ENCODE measurements at places on chromosomes 16 and 17. TPM values are rescaled to one million over a fixed set of nuclear protein-coding genes. Genes with fewer than 3 reads are reported as not detected.

- peaks cover 69% of the 10 kb centered on the region for H3K36me3 ChIP-seq
- no peak overlapping the region for H3K4me3 ChIP-seq
- H3K27ac ChIP-seq = no peak overlapping the region
Measured at GRCh38 chr17:740240-741017, 8.0 kb downstream of the TLCD3A start.

DNA sequence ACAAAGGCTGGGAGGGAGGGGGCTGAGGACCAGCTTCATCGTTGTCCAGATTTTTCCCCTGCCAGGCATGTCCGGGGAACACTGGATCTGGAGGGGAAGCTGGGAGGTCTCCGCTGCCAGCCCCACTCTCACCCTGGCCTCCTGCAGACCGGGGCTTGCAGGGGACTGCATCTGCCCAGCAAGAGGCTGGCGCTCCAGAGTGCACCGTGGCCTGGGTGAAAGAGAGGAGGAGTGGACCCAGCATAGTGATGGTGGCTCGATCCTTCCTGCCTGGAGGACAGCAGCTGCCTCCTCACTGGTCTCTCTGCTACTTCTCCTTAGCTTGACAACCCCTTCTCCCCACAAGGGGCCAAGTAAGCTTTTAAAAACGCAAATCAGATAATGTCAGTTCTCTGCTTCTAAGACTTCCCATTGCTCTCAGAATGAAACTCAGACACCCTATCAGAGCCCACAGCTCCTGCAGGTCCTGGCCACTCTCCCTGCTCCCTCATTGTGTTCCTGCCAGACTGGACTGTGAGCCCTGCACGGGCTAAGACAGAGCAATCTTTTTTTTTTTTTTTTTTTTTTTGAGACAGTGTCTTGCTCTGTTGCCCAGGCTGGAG, 15.0 kb downstream of the CPNE2 start:
- H3K4me1 ChIP-seq = peaks cover 39% of the 10 kb centered on the region
- H3K27ac ChIP-seq = no peak overlapping the region
- no peak for DNase-seq
- no peaks in the 10 kb centered on the region for H3K27me3 ChIP-seq
- no peaks in the 10 kb centered on the region for H3K36me3 ChIP-seq

DNA sequence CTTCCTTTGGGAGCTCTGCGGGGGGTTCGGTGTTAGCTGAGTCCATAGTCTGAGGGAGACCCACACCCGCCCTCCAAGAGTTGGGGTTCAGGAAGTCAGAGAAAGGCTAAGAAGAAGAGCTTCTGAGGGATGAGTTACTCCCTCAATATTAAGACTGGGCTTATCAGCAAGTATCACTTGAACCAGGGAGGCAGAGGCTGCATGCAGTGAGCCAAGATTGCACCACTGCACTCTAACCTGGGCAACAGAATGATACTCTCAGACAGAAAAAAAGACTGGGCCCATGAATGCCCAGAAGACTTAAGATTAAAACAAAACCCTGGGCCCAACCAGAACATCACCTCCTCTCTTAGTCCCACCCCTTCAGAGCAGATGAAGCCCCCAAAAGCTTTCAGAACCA, 6.0 kb downstream of the NKIRAS2 start:
- no peaks in the 10 kb centered on the region for H3K27me3 ChIP-seq
- no peak for DNase-seq
- no peak overlapping the region for H3K27ac ChIP-seq

DNA sequence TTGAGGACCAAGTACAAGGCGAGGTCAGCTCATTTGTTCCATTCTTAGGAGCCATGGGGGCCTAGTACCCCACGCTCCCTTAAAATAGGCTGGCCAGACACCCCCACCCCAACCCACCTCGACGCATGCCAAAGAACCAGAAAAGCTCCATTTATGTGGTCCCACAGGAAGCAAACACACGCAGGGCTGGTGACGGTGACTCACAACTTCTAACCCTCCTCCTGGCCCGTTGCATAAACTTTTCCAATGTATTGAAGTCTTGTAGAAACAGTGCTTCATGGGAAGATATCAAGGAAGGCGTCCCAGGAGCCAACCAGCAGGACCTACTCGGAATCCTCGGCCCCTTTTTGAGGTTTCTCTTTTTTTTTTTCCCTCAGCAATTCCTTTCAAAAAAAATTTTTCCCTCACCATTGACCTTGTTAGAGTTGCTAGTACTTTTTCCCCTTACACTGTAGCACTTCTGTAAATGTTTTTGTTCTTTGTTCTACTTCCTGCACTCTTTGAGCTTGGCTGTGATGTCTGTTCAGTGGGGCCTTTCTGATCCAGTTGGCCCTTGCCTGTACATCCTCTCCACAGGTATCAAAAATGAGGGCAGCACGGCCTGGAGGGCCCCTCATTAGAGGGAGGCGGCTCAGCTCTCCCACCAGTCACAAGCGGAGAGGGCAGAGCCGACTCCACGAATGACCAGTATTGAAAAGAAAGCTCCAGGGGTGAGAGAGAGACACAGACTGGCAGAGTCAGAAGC, 208.3 kb downstream of the RGS9 start:
- H3K27me3 ChIP-seq = no peaks in the 10 kb centered on the region
- no peak for DNase-seq
- peaks cover 6% of the 10 kb centered on the region for H3K36me3 ChIP-seq
- H3K4me1 ChIP-seq = no peaks in the 10 kb centered on the region

HSD17B1 gene
- 1.5 TPM for total RNA-seq

Data from WTC11 (cell line).